ENCODE measurements at places on chromosomes 4 and X.

GRCh38 chr4:85784947-85785346 lies 310.0 kb downstream of the ARHGAP24 start:
- no peak for DNase-seq

DNA sequence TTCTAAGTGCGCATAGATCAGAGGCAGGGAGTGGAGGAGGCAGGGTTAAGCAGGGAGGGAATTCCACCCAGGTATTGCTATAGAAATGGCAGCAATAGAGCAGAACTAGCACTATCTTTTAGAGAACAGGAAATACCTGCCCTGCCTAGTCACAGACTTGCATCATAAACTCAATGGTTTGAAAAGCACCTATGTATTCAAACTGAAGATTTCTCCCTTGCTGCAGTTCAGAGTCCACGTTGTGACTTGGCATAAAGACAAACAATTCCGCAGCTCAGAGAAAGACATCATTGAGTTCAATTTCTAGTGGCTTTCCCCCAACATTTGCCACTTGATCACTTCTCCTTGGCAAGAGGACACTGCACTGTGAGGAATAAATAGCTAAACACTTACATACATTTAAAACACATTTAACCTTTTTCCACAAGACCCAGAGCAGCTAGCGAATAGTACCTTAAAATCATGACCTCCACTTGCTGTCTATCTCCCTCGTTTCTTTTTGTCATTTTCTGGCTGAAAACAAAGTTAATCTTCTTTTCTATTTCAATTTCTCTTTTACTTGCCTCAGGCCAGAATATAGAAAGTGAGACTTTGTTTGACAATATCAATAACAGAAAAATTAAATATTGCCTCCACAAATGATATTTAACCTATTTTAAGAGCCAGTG lies 42.4 kb downstream of the SLC7A11 start:
- peak; percentile 61 for DNase-seq

GRCh38 chr4:119002476-119002875 lies 113.8 kb downstream of the SYNPO2 start:
- DNase-seq: no peak

GRCh38 chr4:101142259-101142658 lies 205.1 kb downstream of the PPP3CA start:
- DNase-seq: no peak

DNA sequence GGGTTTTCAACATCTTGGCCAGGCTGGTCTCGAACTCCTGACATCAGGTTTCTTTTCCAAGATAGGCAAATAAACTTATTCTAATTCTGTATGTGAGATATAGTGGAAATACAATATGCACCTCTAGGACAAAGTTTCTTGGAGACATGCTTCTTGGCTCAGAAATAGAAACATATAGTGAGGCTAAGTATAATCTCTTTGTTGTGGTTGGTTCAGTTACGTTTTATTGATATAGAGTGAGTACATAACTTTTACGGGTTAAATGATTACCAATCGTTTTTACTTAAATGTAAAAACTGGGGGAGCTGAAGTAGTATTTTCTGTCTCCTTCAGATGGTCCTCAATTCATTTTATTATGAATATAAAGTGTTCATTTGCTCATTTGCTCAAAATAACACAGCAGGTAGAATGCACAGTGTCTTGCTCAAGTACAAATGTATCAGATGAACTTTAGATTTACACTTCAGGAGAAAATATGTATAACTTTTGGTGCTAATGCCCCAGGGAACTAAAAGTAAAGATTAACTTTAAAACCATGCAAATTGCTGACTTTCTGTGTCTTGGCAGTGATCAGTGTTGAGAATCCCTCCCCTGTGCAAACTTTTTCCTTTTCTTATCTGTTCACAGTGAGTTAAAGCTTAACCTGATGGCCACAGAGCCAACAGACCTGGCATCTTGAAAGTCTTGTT lies 77.6 kb downstream of the AFF1 start:
- no peak for DNase-seq

DNA sequence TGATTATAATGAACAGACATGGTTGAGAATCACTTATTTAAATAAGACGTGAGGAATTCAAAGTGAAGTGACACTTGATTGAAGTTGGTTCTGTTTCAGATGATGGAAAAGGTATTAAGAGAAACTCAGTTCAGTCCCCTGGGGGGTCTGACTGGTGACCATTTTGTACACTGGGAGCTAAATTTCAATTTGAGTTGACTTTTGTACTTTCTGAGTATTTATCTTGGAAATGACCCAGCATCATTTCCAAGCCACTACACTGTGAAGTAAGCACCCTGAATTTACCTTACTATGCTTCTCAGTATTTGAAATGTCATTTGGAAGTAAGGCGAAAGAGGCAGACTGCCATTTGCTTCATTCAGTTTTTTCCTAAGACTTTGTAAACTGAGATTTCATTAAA lies 73.4 kb downstream of the CNOT6L start:
- no peak for DNase-seq

All from globus pallidus (tissue), 1 donor.